Activated naive CD4-positive, alpha-beta T cell treated with anti-CD3 and anti-CD28 coated beads, Interleukin-2, amount 50 U/mL, for 72 hours (primary cell): ENCODE measurements at places on chromosomes 11 and 22.

- no peak for DNase-seq
Observed at GRCh38 chr22:50144005-50144614, 26.4 kb upstream of the PANX2 start.

DNA sequence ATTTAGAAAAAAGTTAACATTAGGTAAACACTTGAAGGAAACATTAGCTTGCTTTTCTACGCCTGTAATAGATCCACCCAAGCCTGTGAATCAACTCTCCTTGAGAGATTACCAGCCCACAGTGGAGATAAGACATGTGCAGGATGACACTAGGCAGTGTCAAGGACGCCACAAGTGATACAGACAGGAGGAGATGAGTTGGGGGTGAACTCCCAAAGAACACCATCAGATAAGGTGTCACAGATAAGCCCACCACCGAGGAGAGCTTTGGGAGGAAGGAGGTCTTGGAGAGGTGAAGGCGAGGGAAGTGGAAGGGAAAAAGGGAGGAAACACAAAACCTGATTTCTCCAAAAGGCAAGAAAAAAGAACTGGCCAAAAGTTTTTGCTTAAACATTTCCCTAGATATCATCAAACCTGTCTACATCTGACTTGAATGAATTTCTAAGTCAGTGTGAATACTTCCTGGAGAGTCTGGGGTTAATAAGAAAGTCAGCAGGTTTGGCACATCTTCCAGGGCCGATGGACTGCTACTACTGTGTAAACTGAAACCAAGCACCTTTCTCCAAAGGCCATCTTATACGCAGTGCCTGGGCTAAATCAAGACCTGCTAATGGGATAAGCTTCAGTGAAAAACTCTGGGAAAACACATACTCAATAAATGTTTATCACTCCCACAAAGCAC, 15.5 kb downstream of the CLTCL1 start:
- no peak for DNase-seq

DNA sequence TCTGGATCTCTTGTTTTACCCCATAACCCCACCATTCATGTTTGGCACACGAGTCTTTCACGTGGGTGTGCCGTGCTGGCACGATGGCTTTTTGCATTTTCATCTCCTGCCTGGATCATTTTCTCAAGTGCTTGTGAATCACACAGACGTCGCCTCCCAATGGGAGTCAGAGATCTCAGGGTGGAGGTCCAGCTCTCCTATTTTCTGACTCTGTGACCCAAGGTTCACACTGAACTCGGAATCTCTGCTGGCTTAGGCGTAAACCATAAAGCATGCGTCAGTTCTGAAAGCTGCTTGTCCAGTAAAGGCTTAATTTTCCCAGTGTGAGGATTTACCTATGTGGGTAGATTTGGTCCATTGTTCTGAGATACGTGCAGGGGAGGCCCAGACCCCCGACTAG, 16.0 kb upstream of the C22orf42 start:
- no peak for DNase-seq

- DNase-seq: no peak
Observed at GRCh38 chr11:65786008-65786785, 666 bp upstream of the OVOL1 start.

- DNase-seq: no peak
Observed at GRCh38 chr11:7591987-7592386, 78.2 kb downstream of the PPFIBP2 start.

- DNase-seq: no peak
Observed at GRCh38 chr22:24516301-24516737, 21.2 kb downstream of the UPB1 start.

GRCh38 chr11:92766698-92767097, 202.8 kb upstream of the MTNR1B start:
- no peak for DNase-seq

- DNase-seq: no peak
Observed at GRCh38 chr11:35077709-35078469, 61.1 kb upstream of the CD44 start.

DNA sequence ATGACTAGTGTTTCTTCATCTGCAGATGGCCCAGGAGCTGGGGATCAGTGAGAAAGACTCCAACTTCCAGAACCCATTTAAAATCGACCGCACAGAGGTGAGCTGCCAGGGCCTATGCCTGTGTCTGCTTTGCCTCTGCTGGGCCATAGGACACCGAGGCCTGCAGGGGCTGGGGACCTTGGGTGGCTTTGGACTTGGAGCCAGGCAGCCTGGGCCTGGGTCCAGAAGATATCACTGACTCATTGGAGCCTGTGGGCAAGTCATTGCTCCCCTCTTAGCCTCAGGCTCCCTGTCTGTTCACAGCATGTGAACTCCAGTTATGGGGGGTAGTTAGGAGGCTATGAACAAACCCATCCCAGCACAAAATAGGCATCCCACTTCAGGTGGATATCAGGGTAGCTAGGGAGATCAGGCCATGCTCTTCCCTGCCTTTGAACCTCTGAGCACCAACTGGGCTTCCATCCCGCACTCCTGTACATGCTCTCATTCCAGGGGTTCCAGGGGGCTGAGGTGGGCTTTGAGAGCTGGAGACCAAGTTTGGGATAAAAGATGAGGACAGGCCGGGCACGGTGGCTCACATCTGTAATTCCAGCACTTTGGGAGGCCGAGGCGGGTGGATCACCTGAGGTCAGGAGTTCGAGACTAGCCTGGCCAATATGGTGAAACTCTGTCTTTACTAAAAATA, 13.4 kb downstream of the CCDC134 start:
- no peak for DNase-seq

DNA sequence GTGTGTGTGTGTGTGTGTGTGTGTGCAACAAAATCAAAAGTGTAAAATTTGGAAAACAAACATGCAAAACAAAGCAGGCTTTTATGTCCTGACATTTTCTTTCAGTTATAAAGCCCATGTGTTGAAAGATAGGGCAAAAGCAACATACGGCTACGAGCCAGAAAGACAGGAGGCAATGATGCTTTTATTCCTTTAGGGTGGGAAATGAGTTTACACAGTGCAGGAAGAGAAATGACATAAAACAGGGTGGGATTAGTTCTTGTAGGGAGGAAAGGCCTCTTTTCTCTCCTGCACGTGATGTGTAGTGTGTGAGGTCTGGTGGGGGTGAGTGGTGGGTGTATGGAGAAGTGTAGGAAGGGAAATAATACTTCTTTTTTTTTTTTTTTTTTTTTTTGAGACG, 29.4 kb downstream of the IL18 start:
- DNase-seq: no peak

DNA sequence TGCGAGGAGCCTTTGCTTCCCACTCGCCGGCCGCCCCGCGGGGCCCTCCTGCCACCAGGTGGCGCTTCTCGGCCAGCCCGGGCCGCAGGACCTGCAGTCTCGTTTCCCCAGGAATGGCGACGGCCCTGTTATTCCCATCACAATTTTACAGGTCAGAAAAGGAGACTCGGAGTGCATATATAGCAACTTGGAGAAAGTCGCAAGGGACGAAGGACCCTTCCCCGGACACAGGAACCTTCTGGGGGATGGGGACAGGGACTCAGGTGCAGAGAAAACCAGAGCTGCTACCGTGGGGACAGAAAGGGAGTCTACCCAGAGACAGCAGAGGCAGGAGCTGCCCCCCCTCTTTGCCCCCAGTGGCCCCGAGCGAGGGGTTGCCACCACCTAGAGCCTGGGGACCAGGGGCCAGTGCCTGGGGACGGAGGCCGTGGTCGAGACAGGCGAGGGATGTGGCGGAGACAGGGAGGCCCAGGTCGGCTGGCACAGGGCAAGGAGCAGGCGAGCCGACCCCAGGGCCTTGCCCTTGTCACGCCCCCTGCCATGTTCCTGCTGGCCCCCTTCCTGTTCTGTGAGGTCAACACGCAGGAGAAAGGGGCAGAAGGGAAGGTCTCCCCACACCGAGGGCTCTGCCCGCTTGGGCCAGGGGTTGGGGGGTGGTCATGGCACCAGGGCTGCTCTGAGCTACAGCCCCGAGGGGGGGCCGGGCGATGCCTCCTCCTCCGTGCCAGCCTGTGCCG, 3.5 kb upstream of the KRTAP5-6 start:
- DNase-seq: peak; percentile 76

DNA sequence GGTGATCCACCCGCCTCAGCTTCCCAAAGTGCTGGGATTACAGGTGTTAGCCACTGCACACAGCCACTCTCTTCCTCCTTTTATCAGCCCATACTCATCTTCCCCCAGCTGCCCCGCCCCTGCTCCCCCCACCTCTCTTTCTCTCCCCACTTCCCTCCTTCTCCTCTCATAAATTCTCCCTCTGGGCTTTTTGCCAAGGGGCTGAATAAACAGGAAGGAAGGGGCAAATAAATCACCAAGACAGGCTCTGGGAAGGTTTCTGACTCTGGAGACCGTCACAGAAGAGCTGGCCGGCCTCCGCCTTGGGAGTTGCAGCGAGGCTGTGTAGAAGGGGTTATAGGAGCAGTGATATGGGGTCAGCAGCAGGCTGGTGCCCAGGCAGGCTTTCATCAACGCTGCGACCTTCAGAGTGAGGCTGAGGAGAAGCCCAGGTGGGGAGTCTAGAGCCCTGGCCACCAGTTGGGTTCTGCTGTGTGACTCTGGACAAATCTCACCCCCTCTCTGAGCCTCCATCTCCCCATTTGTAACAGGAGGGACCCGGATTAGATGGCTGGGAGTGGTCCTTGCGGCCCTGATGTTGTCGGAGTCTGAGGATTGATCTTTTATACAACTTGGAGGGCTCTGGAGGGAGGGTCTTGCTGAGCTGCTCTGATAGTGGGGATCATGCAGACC, 62.6 kb upstream of the RASD2 start:
- no peak for DNase-seq

GRCh38 chr22:25786165-25786564, 44.2 kb downstream of the MYO18B start:
- DNase-seq: no peak

- DNase-seq: peak; percentile 55
Observed at GRCh38 chr11:68750195-68751003, 921 bp downstream of the TESMIN start.

- no peak for DNase-seq
Observed at GRCh38 chr11:45648931-45649330, 16.5 kb downstream of the CHST1 start.

GRCh38 chr11:19232910-19233503, 7.7 kb downstream of the E2F8 start:
- no peak for DNase-seq

DNA sequence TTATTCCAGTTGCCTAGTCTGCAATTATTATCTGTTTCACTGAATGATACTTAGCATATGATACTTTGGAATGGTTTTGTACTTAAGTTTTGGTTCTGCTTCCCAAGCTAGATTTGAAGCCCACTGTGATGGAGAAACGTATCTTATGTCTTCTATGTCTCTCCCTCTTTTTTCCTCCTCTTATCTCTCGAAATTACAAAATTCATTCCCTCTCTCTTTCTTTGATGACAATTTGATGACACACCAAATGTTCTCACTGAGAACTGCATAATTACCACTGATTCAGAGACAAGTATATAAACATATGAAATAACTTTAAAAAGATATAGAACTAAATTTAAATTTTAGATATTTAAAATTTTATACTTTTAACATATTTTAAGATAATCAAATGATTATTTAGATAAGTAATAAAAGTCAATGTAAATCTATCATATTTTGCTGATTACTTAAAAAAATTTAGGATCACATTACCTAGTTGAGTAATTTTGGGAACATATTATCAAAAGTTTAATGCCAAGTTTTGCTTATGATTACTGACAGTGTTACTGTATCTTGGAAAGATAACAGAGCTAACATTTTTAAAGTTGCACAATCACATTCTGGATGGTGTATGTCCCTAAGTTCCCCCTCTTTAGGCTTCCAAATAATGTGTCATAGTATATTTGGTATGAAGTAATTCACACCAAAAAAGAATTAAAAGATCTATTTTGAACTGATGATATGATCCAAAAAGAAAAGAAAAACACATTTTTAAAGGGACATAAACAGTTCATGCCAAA, 255.3 kb downstream of the SBF2 start:
- DNase-seq: no peak

GRCh38 chr11:63939397-63939891, 642 bp downstream of the NAA40 start:
- no peak for DNase-seq

GRCh38 chr11:134363161-134363560, 31.4 kb downstream of the GLB1L2 start:
- DNase-seq: no peak

- DNase-seq: no peak
Observed at GRCh38 chr11:102112509-102112821, 2.2 kb downstream of the YAP1 start.

GRCh38 chr11:32109592-32109991, 18.7 kb downstream of the RCN1 start:
- DNase-seq: no peak

- DNase-seq: no peak
Observed at GRCh38 chr11:91293119-91293518, 931.5 kb upstream of the FAT3 start.

DNA sequence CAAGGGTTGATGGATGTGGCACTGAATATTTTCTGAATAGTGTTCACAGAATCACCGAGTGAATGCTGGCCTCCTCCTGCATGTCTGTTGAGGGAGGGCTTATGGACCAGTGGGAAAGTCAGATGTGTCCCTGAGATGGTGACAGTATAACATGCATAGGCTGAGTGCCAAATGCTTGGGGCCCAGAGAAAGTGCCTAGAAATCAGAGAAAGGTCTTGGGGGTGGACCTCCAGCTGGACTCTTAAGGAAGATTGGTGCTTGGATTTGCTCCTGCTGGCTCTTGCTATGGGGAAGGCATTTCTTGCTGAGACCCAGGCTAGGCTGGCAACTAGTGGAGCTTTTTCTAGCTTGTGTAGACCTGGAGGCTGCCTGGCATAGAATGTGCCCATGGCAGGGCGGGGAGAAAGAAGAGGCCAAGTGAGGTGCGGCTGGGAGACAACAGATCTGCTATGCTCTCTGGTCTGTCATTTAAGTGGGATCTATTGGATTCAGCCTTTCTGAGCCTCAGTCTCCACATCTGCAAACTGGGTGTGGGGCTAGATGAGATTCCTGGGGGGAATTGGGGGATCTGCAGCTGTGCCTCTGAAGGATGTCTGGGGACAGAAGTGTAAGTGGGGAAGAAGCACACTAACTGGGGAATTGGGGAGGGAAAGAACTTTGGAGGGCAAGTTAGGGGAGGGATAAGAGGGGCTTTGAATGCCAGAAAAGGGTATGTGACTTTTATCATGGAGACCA, 27.4 kb downstream of the ZNRF3 start:
- DNase-seq: no peak

- no peak for DNase-seq
Observed at GRCh38 chr22:47565607-47566006, 803.2 kb downstream of the TBC1D22A start.

GRCh38 chr11:124586238-124586860, 16.6 kb downstream of the OR8A1 start:
- no peak for DNase-seq

GRCh38 chr11:65187971-65188461, 6.3 kb downstream of the CAPN1 start:
- no peak for DNase-seq

DNA sequence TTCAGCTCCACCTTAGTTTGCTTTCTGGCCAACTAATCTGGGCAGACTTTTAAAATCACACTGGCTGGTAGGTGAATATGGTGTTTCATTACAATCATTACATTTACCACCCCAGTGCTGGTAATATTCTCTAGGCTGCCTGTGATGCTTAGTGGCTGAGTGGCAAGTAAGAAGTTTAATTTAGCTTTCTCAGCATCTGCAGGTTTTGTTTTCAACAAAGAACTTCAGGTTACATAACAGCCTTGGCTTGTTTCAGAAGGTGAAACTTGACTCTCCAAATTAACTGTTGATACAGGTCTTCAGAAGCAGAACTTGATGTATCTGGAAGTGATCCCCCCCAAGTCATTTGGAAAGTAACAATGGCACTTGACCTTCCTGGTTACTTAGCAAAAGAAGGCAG, 423.3 kb upstream of the CCDC90B start:
- DNase-seq: no peak
